ENCODE measurements at places on chromosomes 2 and 18.

DNA sequence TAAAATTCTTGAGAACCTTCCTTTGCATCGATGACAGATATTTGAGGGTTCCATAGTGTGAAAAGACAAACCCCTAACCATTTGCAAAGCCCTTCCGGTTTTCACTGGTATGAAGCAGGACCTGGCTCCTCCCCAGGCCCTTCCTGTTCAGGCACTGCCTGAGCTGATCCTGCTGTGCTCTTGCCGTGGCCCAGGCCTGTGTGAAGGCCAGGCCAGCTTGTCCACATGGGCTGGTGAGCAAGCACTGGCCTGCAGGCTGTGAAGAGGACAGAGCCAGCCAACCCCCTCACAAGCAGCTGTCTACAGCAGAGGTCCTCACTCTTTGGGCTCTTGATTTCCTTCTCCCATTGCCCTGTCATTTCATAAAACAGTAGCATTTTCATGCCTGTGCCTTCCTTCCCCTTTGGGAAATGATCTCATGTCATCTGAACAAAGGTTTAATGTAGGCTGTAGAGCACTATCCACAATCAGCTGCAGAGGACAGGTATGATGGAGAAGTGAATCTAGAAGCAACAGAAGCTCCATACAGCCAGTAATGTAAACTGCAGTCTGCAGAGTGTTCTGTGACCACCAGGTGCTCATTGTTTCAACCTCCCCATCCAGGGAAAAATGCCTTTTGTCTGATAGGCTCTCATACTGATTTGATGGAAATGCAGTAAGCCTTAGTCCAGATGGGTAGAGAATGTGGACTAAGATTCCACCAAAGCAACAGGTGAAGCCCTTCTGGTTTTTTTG is 19.8 kb downstream of the MPHOSPH10 start:
- no peak for DNase-seq

DNA sequence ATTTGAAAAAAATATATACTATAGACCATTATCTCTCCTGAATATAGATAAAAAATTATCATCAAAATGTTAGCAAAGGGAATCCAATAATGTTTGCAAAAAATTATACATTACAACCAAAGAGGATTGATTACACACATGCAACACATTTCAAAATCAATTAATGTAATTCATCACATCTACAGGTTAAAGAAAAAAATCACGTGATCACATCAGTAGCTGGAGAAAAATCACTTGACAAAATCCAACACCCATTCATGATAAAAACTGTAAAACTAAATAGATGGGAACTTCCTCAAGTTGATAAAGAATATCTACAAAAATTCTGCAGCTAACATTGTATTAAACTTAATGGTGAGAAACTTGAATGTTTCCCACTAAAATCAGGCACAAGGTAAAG is 1047.5 kb upstream of the CNTNAP5 start:
- DNase-seq, result no peak

- DNase-seq, result no peak
Measured at GRCh38 chr18:63947051-63947790, 1.9 kb upstream of the HMSD start.

DNA sequence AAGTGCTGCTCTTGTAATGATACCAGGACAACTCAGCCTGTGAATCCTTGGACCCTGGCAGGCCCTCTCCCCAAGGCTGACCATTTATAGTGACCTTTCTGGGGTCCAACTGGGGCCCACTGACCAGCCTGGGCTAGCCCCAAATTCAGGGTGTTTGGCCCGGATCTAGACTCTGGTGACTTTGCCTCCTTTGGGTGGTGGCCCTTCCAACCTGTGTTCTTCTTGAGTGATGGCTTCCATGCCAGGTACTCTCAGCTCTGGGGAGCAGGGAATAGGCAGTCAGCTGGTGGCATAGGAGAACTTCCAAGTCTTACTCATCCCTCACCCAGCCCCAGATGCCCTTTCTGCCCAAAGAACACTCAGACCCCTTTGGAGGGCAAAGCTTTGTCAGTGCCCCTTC is 10.3 kb downstream of the MYO7B start:
- DNase-seq, result no peak

DNA sequence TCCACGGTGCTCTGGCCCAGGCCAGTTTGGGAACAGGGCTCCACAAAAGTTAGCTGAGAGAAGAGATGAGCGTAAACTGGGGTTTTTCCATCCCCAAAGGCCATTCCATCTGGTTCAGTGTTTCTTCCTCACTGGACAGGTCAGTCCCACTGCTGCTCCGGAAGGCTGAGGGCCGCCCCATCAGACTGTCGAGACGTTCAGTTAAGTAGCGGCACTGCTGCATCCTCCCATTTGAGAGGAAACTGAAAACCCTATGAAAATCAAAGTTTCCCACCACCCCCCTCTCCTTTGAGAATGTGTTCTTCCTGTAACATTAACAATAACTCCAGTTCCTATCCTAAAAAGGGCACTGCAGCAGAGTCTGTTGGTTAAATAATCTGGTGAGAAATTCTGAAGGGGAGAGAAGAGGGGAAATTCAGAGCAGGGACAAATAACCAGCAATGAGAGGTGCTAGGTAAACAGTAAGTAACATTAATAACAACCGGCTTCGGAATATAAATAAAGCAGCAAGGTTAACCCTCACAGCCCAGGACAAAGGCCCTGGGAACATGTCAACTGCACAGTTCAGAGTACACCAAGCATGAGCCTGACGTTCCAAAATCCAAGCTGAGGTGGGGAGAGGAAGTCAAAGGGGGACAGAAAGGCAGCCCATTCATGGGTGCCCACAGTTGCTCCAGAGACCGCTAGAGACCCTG is 55.4 kb downstream of the UXS1 start:
- no peak for DNase-seq

- no peak for DNase-seq
Measured at GRCh38 chr2:27664154-27664574, 475 bp downstream of the SLC4A1AP start.

- peak; percentile 43 for DNase-seq
Measured at GRCh38 chr18:75211953-75212750, 1.6 kb downstream of the TSHZ1 start.

DNA sequence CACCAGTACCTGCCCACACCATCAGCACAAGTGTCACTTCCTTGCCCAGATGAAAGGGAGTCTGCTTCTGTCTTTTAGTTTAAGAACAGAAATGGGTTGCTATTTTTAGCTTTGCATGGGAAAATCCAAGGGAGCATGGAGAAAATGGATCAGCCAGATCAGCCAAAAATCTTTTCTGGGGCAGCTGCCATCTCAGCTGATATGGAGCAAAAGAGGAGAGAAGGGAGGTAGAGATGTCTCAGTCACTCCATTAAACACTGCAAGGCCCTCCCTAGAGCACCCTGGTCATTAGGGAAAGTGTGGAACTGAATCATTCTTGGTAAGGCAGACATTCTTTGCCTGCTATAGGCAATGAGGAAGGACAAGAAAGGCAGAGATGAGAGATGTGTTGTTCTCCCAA is 79.9 kb downstream of the CTAGE1 start:
- peak; percentile 13 for DNase-seq

GRCh38 chr2:74877781-74878433 is 44.0 kb downstream of the HK2 start:
- DNase-seq, result no peak

DNA sequence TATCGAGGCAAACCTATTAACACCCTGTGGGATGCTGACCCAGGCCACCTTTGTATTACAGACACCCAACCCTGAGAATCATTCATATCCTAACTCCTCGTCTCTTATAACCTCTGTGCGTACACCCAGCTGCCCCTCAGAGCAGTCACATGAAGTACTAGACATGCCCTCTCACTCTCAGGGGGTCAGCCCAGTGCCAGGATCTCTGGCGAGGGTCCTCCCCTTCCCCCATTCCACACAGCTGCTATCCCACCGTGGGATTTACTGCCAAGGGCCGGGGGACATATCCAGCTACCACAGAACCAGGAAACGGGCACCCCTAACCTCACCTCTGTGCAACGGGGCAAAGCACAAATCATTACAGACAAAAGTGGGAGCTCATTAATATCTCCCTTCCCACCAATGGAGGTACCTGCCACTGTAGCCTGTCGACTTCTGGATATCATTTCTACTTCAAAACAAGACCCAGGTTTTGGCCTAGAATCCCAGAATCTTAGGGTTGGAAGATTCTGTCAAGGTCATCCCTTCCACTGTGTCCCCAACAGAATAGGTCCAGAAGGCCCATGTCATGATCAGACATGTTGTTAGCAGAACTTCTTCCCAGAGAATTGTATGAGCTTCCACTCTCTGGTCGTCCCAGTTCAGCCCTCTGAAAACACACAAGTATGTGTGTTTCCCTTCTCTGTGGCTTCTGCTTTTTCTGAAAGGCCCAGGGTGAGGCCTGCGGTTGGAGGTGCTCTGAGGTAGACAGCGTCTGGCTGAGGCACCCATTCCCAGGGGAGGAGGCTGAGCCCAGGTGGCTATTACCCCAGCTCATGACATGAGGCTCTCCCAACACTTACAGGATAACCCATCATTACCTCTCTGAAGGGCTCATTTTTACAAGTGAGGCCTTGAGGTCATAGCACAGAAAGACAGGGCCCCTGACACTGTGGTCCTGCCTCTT is 1.7 kb downstream of the TMBIM1 start:
- no peak for DNase-seq

GRCh38 chr2:197782126-197782525 is 3.0 kb downstream of the BOLL start:
- DNase-seq, result no peak

GRCh38 chr2:3534251-3534814 is 15.0 kb upstream of the ADI1 start:
- no peak for DNase-seq

DNA sequence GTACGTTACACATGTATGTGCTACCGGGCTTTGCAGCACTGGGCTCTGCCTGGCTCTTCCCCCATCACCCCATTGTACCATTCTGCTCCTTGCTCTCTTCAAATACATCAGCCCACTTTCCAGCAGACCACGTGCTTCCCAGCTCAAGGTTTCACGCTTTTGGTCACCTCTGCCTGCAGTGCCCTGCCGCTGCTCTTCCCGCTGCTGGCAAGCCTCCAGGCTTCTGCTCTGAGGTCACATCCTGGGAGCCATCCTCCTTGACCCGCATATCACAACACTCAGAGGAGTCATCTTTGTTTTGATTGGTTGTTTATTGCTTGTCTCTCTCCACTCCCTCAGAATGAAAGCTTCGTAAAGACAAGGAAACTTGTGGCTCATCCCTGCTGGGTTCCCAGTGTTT is 34.1 kb downstream of the KIF5C start:
- peak; percentile 14 for DNase-seq

DNA sequence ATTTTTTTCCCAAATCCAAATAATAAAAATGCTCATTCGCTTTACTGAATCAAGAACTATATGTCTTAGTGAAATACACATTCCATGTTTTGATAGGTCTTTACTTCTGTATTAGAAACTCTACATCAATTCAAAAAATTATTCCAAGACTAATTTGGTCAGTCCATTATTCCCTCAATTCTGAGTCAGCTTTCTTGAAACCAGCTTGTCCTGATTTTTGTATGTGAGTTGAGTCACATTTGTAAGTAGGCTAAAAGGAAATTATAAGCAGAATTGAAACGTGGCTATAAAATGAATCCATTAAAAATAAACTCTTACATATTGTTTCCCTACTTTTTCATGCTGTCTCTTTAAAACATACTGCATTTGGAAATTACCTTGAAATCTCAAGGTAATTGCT is 113.0 kb downstream of the DNER start:
- peak; percentile 10 for DNase-seq

DNA sequence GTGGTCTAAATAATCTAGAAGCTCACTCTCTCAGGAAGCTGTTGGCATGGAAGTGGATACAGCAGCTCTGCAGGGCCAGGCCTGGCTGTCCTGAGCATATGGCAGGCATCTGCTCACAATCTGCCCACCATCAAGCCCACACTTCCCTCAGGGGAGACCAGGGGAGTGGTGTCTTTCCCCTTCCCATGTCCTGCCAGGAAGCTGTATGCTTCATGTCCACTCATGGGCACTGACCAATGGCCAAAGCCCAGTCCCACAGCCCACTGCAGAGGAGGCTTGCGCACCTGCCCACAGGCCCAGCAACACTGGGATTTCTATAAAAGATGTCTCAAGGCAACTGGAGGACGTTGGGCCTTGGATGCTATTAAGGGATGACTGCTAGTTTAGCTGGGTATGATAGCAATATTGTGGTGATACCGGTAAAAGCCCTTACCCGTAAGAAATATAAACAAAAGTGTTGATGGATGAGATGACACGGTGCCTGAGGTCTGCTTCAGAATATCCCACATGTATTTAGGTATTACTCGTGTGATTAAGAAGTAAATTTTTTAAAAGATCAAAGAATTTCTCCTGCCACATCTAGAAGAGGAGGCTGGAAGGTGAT is 106.7 kb upstream of the CTDP1 start:
- DNase-seq, result no peak

- no peak for DNase-seq
Measured at GRCh38 chr18:62018759-62019041, 125.9 kb upstream of the RNF152 start.

DNA sequence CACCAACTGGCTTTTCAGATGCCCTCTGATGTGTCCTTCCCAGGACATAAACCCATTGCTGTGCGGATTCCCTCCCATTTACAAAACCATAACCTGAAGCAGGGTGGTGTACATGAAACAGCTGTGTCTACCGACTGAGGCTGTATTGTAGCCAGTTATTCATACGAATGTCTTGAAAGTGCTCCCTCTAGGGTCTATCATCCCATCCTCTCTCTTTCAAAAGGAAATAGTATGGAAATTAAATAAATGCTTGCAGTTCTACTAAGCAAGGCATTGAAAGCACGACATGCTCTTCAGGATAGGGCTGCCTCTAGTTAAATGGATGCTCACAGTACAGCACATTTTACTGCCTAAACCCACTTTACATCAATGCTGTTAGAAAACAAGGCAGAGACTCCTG is 112.2 kb upstream of the PXDN start:
- no peak for DNase-seq

DNA sequence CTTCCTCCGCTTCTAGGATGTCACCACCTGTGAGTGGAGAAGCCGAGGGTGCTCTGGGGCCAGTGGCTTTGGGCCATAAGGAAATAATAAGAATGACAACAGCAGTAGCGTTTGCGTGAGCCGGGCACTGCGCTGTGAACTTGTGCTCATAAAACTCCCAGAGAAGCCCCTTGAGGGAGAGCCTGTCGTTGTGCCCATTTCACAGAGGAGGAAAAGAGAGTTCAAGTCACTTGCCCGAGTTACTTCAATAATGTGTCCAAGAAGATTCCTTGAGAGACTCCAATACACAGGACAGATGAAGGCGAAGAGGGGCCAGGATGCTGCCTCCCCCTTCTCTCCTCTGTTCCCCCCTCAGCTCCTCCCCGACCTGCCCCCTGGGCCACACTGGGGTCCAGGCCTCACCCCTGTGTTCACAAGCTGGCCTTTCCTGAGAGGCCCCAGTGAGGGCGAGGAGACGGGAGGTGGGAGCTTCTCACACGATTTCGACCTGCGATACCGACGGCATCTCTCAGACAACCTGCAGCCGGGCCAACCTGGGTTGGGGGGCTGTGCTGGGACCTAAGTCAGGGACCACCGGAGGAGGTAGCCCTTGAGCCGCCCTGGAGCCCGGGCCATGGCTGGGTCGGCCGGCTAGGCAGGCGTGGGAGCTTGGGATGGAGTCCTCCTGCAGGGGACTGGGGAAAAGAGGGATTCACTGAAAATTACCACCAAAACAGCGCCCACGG is 53.5 kb upstream of the UBE2F start:
- no peak for DNase-seq

Measured in M059J (cell line).